Endothelial cell (in vitro differentiated cells): ENCODE measurements at places on chromosomes 12 and 14. TPM values are rescaled to one million over a fixed set of nuclear protein-coding genes. Genes with fewer than 3 reads are reported as not detected.

- H3K36me3 ChIP-seq = no peaks in the 10 kb centered on the region
- no peak overlapping the region for H3K4me3 ChIP-seq
- H3K27me3 ChIP-seq = no peaks in the 10 kb centered on the region
- H3K4me1 ChIP-seq = peaks cover 7% of the 10 kb centered on the region
Measured at GRCh38 chr12:89514751-89515150, 9.8 kb downstream of the GALNT4 start.

DNA sequence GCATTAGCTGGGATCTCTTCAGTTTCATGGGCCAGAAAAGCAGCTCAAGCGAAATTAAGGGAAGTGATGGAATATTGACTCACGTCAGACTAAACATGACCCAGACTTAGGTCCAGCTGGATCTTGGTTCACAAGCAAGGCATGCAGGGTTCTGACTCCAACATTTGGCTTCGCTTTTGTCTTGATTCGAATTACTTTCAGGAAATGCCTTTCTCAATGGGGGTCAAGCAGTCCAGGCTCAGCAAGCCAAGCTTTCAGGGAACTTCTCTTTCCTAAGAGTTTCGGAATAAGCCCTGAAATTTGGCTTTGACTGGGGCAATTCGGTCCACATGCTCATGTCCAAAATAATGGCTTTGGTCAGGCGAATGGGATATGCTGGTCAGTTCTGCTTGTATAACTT is 678.7 kb upstream of the TMEM132C start:
- peaks cover 5% of the 10 kb centered on the region for H3K27me3 ChIP-seq
- H3K27ac ChIP-seq = no peak overlapping the region
- H3K4me1 ChIP-seq = no peaks in the 10 kb centered on the region
- no peak for DNase-seq

GRCh38 chr12:127562816-127563215 is 704.2 kb upstream of the TMEM132C start:
- H3K36me3 ChIP-seq = peaks cover 4% of the 10 kb centered on the region
- H3K4me3 ChIP-seq = no peak overlapping the region
- no peak overlapping the region for H3K27ac ChIP-seq
- no peaks in the 10 kb centered on the region for H3K4me1 ChIP-seq

GRCh38 chr12:69065775-69066174 is 132.8 kb upstream of the CPM start:
- H3K4me1 ChIP-seq = peaks cover 24% of the 10 kb centered on the region
- H3K27me3 ChIP-seq = peaks cover 2% of the 10 kb centered on the region

- no peak overlapping the region for H3K4me3 ChIP-seq
- H3K27ac ChIP-seq = no peak overlapping the region
- H3K27me3 ChIP-seq = peaks cover 2% of the 10 kb centered on the region
Measured at GRCh38 chr14:90562652-90563051, 165.8 kb downstream of the CALM1 start.

DNA sequence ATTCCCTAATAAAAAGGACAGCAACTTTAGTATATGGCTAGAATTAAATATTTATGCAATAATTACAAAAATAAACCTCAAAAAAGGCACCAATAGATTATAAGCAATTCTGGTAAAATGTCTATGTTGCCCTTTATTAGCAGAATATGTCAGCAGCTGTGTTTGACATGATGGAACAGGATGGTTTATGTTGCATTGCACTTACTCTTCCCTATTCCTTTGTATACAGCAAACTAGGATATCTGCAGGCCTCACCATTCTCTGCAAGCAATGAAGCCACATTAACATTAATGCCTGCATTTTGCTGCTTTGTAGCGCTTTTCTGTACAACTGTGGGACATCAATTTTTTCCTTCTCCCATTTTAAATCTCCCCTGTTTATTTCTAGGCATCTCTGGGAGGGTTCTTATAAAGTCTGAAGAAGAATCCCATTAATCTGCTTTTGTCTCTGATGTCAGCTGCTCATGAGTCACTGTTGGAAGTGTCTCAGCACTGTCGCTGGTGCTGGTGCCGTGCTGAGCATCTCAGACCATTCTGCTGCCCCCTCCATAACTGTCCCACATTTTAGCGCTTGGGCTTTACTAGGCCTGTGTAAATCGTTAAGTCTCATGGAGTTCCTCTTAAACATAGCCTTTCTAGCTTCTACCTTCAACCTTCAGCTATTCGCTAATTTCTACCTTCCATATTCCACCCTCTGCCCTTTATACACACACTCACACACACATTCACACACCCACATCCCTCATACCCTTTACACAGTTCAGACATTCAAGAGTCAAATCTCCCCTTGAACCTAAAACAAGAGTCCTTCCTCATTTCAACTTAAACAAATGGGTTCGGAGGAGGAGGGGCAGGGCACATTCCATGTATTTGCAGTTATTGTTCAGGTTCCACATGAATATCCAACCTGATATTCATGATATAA is 64.4 kb upstream of the TRHDE start:
- no peak overlapping the region for H3K4me3 ChIP-seq
- DNase-seq = no peak
- no peak overlapping the region for H3K27ac ChIP-seq

GRCh38 chr12:55280991-55281390 is 15.4 kb downstream of the OR6C6 start:
- H3K27me3 ChIP-seq = no peaks in the 10 kb centered on the region
- DNase-seq = no peak
- H3K36me3 ChIP-seq = no peaks in the 10 kb centered on the region
- H3K27ac ChIP-seq = no peak overlapping the region
- H3K4me3 ChIP-seq = no peak overlapping the region

- peaks cover 1% of the 10 kb centered on the region for H3K27me3 ChIP-seq
- H3K27ac ChIP-seq = no peak overlapping the region
- no peak for DNase-seq
Measured at GRCh38 chr14:59490756-59491155, 6.4 kb downstream of the JKAMP start.

DNA sequence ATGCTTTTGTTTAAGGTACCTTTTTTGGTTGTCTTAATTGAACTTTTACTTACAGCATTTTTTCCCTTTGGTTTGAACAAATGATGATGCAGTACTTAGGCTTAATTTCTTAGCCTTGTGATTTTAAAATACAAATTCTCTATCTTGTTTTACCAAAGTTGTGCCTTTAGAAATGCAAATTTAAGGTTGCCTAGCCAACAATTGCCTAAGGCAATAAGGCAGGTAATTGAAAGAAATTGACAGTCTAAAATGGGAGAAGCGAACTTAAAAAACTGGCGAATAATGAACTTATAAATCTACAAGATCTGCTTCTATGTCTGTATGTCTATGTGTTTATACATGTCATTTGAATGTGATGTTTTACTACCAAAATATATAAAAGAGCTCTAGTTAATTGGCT is 23.6 kb upstream of the CD69 start:
- no peaks in the 10 kb centered on the region for H3K4me1 ChIP-seq
- no peak overlapping the region for H3K27ac ChIP-seq
- H3K27me3 ChIP-seq = no peaks in the 10 kb centered on the region
- no peaks in the 10 kb centered on the region for H3K36me3 ChIP-seq
- no peak for DNase-seq
- H3K4me3 ChIP-seq = no peak overlapping the region

- peaks cover 4% of the 10 kb centered on the region for H3K27me3 ChIP-seq
- no peak overlapping the region for H3K27ac ChIP-seq
- DNase-seq = no peak
- H3K4me3 ChIP-seq = no peak overlapping the region
- H3K4me1 ChIP-seq = no peaks in the 10 kb centered on the region
Measured at GRCh38 chr12:128091101-128091720, 175.8 kb upstream of the TMEM132C start.

DNA sequence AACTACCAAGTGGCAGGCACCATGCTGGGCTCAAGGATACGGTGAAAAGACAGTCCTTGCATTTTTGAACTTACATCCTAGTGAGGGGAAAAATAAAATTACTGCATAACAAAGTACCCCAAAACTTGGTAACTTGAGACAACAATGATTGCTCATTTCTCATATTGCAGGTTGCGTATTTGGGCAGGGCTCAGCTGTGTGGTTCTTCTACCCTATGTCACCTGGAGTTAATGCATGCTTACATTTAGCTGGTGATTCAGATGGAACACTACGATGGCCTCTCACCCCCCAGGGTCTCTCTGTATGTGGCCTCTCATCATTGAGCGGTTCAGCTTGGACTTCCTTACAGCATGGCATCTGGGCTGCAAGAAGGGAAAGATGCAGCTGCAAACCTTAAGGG is 60.7 kb upstream of the RBM19 start:
- H3K4me3 ChIP-seq = no peak overlapping the region
- DNase-seq = no peak
- H3K36me3 ChIP-seq = no peaks in the 10 kb centered on the region
- no peaks in the 10 kb centered on the region for H3K4me1 ChIP-seq

The PRR4 gene
- total RNA-seq = 3.7 TPM

The MSRB3 gene
- 19.9 TPM for total RNA-seq

The DNAI7 gene
- total RNA-seq = 0.33 TPM
